Suppressor macrophage (primary cell): ENCODE measurements at places on chromosomes 7 and 10.

GRCh38 chr7:124113045-124113444, 80.2 kb upstream of the TMEM229A start:
- no peak for DNase-seq

- no peak for DNase-seq
These were observed 675.2 kb upstream of the GALNT17 start for GRCh38 chr7:70456719-70457118.

- DNase-seq = peak; percentile 72
These were observed at the start of gene ENO4 for GRCh38 chr10:116849248-116850057. TSS of gene ENO4 (plus strand) at chr10:116849499. CDS start at chr10:116849567, 68 bp downstream.

DNA sequence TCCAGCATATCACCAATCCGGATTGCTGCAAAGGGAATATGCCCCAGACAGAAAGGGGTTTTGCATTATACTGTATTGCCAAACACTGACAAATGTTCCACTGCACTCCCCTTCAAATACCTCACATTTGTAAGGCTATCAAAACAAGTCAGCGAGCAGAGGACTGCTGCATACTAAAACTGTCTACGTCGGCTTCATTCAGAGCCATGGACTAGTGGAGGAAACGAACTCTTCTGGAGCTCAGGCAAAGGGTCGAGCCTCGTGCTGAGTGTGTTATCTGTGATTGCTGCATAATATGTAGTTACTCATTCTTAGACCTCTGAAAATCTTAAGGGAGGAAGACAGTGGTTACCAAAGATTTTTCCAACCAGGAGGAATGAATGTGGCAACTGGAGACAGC, 200.2 kb downstream of the DYNC1I1 start:
- no peak for DNase-seq

DNA sequence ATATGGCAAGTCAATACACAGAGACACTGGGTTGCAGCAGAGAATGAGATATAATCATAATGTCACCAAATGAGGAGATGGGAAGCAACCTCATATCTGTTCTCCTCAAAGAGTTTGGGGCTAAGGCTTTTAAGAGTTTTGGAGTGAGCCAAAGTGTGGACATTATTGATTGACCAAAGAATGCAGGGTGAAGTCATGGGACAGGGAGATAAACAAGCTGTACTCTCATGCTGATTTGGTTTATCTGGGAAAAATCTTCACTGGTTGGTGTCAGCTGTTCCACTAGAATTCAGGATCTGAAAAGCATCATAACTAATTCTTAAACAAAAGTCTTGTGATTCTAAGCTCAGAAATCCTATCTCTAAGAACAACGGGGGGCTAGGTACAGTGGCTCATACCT, 585.9 kb upstream of the NRP1 start:
- DNase-seq = no peak

- DNase-seq = no peak
These were observed 37.4 kb downstream of the WIPF3 start for GRCh38 chr7:29843726-29844125.

DNA sequence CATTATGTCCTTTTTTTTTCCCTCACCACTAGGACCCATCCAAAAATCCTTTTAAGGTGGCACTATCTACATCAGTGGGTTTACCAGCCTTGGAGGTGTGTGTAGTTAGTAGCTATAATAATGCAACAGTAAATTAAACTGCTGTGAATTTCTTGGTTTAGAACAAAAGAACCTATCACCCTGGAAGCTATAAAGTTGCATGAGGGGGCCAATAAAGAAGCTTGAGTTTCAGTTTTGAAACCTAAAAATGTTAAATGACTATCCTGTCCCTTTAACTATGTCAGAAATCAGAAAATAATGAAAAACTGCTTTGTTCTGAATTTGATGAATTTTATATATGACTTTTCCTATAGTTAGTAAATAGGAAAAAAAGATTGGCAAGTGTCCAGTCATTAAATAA, 80.2 kb downstream of the POLL start:
- DNase-seq = no peak

- DNase-seq = peak; percentile 95
These were observed 212.8 kb downstream of the MAD1L1 start for GRCh38 chr7:2019711-2020511.

GRCh38 chr7:66088861-66089838, 13.5 kb downstream of the ASL start:
- no peak for DNase-seq

DNA sequence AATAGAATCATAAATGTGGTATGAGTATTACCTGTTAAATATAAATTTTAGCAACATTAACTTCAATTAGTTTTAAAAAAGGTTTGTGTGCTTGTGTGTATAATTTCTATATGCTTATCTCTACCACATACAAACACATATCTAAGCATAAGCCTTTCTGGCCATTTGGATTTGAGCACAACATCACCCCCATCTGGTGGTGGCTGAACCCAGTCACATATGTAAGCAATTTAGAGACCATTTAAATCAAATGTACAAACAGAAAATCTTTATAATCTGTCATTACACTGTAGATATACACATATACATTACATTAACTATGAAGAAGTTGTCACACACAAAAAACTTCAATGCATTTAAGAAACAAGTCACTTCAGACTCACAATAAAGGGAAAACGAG, 31.7 kb downstream of the GPR22 start:
- peak; percentile 51 for DNase-seq

DNA sequence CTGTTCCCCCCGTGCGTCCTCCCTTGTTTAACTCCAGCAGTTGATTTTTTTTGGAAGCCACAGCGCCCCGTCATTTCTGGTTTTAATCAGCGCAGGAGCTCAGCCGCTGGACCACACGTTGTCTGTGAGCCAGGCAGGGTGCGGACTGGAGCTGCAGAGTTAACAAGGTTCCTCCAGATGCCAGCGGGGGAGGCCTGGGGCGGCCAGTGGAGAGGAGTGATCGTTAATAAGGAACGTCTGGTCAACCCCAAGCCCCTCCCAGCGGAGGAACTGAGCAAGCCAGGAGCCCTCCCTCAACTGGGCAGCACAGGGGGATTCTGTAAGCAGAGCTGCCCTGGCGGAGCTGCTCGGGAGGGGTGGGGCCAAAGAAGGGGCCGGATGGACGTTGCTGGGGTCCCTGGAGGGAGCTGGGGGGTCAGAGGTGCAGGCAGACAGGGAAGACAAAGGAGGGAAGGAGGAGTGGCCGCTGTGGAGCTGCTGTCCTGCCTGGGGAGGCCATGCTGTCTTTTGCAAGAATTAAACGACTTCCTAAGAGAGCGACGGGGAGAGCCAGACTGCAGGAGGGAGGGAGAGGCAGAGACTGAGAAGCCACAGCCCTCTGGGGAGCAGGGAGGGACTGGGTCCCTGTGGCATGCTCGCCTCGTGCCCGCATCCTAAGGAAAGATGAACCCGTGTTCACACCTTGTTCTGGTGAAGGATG, 537.1 kb upstream of the FOXK1 start:
- DNase-seq = no peak

DNA sequence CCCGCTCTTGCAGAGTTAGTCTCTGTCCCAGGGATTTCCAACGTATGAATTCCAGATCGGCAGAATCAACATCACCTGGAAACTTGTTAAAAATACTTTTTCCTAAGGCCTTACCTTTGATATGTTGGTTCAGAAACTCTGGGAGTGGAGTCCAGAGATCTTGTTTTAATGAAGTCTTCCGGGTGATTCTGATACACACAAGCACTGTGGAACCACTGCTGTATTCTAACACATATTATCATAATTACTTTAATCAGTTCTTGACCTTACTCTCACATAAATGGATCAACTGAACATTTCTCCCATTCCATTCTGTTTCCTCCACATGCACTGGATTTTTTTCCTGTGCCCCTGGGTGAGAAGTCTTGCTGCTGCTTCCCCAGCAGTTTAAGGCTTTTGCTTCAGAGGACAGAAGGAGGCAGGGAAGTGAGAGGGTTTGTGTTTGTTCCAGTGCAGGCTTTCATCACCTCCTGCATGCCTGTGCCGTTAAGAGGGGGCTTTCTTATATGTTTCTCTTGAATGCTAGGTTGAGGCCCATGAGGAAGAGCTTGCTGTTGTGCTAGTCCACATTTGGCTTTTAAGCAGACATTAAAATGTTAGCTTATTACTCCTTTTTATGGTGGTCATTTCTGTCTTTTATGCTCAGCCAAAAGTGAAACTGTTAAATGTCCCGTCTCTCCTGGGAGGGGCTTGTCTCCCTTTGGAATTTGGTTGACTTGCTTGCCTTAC, 32.4 kb downstream of the CCSER2 start:
- no peak for DNase-seq

GRCh38 chr10:119597405-119598186, 832 bp upstream of the TIAL1 start:
- DNase-seq = no peak
